ENCODE measurements at places on chromosomes 12 and 14.

GRCh38 chr12:127389923-127390322 is 877.0 kb upstream of the TMEM132C start:
- no peak for DNase-seq

DNA sequence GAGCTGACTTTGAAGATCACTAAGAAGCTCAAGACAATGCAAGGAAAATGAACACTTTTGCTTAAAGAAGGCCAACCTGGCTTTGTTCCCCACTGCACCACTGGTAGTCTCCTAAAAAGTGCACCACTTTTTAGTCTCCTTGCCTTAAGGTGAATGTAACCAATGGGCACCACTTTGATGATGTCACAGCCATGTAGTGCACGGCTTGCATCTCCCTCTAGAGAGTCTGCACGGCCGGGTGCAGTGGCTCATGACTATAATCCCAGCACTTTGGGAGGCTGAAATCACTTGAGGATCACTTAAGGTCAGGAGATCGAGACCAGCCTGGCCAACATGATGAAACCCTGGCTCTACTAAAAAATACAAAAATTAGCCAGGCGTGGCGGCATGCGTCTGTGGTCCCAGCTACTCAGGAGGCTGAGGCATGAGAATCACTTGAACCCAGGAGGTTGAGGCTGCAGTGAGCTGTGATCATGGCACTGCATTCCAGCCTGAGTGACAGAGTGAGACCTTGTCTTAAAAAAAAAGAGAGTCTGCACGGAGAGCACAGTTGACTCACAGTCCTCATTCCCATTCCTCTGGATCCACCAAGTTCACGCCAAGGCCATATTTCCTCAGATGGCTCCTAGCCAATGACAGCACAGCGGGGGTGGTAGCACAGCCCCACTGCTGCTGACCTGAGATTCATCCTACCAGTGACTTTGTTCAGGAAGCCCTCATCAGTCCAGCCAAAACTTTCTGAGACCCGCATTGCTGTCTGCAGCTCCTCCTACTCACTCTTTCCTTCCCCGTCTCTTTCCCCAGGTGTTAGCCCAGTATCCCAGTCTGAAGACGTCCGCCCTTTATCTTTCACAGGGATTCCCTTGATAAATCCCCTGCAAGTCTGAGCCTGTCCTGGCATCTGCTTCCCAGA is 16.5 kb upstream of the IFT81 start:
- no peak for DNase-seq

- no peak for DNase-seq
These were observed 375.9 kb upstream of the SOX5 start for GRCh38 chr12:24325331-24325730.

- DNase-seq, result no peak
These were observed 14.6 kb upstream of the TCTN1 start for GRCh38 chr12:110599334-110599733.

GRCh38 chr12:62256408-62257096 is 3.7 kb upstream of the USP15 start:
- DNase-seq, result peak; percentile 39
